ENCODE measurements at places on chromosomes 11 and 22.

DNA sequence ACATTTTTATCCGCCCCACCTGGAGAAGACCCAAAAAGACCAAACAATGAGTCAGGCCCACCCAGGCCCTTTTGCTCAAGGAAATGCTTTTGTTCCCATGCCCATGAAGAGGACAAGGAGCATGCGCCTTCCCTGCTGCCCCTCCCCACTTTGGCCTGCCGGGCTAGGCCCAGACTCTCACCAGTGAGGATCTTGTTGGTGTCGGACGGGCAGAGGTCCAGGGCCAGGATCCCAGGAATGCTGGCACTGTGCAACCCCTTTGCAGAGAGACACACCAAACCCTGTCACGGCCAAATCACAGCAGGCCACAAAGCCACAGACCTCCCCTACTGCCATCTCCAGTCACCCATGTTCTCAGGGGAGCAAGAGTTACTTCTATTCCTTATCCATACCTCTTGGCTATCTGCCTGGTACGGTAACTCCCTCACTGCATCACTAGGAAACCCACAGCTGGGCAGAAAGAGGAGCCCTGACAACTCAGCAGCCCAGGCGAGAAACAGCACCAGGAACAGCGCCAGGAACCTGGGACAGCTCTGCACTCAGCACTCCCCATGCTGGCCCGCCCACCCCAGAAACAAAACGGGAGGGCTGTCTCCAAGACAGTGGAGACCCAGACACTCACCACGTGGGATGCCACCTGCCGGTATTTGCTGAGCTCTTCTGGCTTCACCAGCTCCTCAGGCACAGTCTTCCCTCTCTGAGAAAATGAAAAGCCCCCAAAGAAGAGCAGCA is 5.5 kb downstream of the PRPF19 start:
- DNase-seq = no peak

DNA sequence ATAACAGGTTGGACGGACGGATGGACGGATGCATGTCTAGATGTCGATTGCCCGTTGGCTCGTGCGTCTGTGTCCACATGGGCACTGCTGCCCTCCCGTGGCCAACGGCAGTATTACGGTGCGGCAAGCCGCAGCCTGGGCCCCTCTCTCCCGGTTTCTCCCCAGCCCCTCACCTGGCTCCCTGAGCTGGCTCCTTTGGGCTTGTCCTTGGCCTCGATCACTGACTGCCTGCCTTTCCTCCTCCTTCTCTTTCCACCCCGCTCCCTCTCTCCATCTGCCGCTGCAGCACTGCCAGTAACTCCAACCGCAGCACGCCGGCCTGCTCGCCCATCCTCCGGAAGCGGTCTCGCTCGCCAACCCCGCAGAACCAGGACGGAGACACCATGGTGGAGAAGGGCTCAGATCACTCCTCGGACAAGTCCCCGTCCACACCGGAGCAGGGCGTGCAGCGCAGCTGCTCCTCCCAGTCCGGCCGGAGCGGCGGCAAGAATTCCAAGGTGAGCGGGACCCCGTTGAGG is 77.3 kb downstream of the SCN3B start:
- peak; percentile 23 for DNase-seq

DNA sequence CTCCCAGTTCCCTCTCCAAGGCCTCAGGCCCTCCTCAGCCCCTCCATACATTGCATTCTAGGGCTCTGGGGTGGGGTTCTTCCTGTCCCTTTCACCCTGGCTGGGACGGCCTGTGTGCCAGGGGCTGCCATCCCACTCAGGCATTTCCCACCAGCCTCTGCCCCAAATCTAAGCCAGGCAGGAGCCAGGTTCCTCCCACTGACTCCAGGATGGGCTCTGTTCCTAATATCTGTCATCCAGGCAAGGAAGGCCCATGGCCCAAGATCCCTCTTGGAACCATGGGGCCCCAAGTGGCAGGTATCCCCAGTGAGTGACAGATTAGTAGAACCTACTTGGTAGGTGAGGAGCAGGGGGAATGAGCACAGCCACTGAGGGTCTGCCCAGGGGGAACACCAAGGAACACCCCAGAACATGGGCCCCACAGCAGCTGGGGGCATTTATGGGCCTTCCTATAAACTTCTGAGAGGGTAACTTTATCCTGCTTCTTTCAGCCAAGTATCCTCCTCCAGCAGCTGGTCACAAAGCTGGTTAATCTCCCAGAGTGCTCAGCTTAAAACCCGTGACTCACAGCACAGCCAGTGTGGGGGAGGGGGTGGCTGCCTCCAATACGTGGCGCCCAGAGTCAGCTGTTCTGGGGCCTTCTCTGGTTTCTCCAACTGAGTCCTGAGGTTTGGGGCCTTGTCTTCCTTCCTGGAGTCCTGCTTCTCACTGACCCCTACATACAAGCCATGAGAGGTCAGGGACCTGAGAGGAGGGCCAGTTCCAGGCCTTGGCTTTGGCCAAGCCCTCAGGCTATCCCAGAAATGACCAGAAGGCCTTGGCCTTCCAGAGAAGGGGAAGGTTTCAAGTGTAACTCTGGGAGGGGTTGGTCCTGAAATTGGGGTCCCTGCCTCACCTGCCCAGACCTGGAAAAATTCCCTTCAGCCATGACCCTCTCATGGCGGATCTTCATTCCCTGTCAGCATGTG is 19.9 kb upstream of the MYOD1 start:
- DNase-seq = no peak

GRCh38 chr11:95230810-95231126 is 234 bp downstream of the SESN3 start:
- DNase-seq = no peak

DNA sequence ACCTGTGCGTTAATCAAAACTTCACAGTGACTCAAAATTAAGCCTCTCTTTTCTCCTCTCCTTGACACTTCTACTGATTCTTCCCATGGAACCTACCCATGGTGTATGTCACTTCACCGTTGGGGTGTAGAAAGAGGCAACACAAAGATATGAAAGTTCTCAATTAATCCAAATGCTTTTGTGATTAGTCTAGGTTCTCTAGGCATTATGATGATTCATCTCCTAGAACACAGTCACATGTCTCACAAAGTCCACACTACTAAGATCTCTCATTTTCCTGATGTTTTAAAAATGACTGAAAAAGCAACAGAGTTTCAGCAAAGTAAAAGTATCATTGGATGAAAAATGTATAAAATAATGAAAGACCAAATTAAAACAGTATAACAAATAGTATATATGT is 13.7 kb upstream of the SCGB2A2 start:
- DNase-seq = no peak
